ENCODE measurements at places on chromosomes 6 and 20.
A peak's percentile ranks its signal among the peaks of the same experiment; 100 is the strongest.

DNA sequence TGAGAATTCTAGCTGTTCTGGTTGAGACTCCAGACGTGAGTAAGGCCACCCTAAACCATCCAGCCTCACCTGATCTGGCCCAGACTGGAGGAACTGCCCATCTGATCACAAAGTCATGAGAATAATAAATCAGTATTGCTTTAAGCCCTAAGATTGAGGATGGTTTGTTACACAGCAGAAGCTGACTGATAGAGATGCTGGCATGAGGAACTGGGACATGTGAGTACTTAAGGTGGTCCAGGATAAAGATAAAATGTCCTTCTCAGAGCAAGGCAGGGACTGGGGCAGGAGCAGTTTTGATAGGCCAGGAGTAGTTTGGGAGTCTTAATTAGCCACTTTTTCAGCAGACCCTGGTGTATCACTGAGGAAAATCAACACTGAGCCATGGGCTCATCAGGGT, 6.8 kb downstream of the GTSF1L start:
- DNase-seq, result no peak

- no peak for DNase-seq
These were observed 4.3 kb upstream of the RFX6 start for GRCh38 chr6:116872771-116873170.

- peak; percentile 54 for DNase-seq
These were observed 37.6 kb upstream of the HINT3 start for GRCh38 chr6:125918681-125919566.

- no peak for DNase-seq
These were observed 32.5 kb downstream of the PLCG1 start for GRCh38 chr20:41169791-41170351.

DNA sequence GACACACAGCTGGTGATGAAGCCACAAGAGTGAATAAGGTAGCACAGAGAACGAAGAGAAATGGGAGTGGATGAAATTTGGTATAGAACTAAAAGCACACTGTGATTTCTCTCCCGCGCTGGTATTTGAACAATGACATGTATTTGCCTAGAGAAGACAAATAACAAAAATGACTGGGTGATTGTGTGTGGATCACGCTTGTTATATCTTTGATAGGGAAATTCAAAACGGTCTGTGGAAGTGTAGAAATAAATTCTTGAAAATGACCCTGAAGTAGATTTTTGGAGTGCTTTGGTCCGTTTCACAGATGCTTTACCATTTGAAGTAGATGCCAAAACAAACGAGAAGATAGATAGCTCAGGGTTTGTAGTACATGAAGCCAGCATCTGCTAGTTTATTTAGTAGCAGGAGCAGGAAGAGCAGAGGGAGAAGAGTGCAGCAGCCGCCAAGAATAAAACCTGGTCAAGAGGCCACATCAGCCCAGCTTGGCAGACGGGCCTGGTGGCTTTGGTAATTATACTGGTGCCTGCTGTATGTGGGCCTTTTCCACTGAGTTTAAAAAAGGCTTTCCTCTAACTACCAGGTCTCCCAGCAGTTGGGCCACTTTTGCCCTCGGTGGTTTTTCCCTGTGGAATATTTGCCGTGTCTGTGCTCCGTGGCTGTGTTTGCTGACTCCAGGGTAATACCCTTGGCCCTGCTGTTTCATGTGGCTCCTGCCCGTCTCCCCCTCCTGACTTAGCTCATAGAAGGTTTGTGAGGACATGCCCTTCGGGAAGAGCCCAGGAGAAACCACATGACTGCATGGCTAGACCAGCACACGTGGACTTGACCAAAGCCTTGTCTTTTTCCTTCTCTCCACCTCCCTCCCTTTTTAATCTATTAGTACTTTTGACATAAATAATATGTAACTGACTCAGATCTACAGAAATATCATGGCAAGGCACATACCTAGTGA, 294.0 kb downstream of the SOX4 start:
- DNase-seq, result no peak

DNA sequence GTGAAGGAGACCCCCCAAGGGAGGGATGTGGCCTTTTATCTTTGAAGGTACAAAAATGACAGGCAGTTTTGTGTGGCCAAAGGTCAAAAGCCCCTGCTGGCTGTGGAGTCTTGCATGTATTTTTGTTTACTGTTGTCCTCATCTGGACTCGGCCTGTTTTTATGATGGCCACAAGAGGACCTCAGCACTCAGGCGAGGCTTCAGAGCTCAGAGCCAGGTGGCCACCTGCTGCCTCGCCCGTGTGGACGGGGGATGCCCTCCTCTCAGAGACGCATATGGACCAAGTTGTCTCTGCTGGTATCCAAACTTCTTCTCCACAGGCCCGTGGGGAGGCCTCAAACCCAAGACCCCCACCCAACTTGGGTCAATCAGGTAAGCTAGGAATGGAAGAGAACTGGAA, 118.2 kb downstream of the DACT2 start:
- DNase-seq, result no peak

GRCh38 chr6:135331002-135331401, 149.9 kb downstream of the MYB start:
- no peak for DNase-seq

DNA sequence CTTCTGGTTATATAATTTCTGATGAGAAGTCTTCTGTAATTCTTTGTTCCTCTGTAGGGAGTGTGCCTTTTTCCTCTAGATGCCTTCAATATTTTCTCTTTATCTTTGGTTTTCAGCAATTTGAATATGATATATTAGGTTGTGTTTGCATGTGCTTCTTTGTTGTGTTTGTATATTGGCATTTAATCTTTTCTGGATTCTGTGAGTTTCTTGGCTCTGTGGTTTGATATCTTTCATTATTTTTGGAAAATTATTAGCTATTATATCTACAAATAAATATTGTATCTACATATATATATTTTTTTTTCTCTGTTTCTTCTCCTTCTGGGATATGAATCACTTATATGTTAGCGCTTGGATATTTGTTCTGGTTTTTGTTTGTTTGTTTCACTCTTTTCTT, 9.1 kb upstream of the DBNDD2 start:
- DNase-seq, result no peak

DNA sequence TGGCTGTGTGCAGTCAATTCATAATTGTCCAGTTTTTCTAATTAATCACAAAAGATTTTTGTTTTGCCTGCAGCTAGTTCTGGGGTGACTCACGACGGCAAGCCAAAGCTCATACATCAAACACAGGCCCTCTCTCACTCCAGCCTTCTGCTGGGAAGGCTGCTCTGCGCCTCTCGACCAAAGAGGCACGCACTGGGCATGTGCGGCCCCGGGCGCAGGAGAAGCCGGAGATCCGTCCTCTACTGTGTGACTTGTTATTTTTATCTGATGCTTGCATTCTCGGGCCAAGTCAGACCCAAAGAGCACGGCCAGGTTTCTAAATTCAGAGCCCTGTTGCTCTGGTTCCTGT, 98.5 kb downstream of the TFAP2A start:
- no peak for DNase-seq

- no peak for DNase-seq
These were observed 36.9 kb upstream of the STMND1 start for GRCh38 chr6:17064975-17065374.

DNA sequence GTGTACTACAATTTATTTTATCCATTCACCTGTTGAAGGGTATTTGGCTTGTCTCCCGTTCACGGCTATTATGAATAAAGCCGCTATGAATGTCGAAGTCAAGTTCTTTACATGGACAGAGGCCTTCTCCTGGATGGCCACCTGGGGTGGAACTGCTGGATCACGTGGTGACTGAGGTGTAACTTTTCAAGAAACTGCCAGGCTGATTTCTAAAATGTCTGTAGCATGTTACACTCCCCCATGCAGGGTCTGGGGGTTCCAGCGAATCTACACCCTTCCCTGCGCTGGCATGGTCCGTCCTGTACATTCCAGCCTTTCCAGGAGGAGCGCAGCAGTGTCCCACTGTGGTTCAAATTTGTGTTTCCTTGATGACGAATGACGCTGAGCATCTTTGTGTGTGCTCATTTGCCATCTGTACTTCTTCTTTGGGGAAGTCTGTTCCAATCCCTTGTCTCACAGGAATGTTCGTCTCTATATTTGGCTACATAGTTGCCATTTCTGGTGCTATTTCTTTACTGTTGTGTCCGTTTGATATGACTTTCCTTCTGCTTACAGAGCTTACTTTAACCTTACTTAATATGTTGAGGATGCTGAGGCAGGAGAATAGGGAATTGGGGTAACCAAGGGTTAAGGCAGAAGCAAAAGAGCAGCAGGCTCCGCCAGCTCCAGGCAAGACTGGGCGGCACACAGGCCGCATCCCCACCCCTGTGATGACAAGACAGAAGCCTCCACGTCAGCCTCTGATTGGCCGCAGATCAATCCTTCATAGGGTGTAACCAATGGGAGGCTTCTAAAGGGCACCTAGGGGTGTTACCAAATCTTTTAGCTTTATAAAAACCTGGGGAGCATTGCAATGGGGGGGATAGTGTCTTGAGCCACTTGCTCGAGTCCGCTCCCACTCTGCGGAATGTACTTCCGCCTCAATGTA, 106.6 kb downstream of the TAF4 start:
- DNase-seq, result no peak

GRCh38 chr20:49320460-49320859, 42.6 kb upstream of the ZNFX1 start:
- DNase-seq, result no peak
